NCI-H1436 (cell line): ENCODE measurements at places on chromosomes 4 and X.

DNA sequence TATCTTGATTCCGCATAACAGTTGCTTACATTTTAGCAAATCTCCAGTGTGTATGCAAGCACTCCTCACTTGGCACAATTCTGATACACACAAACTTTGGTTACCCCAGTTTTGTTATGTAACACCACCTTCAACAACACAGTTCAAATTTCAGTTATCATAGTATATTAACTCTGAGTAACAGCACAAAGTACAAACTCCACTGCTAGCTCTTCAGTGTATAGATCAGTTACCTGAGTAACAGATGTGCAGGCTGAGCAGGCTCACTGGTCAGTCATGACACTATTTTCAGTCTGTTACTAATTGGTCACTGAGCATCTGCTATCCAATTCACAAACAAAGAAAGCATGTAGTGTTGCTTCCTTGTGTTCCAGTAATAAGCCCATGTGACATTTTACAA, 55.4 kb downstream of the PKD2 start:
- DNase-seq: no peak

DNA sequence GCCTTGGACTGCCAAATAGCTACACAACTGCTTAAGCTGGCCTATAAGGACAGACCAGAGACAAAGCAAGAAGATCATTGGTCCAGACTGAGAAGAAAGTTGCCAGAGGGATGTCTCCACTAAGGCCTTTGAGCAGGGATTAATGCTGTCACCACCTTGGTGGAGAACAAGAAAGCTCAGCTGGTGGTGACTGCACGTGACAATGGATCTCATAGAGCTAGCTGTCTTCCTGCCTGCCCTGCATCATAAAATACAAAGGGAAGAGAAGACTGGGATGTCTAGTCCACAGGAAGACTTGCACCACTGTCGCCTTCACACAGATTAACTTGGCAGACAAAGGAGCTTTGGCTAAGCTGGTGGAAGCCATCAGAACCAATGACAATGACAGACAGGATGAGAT, 40.5 kb upstream of the FAM120C start:
- DNase-seq: no peak

- no peak for DNase-seq
Measured at GRCh38 chr4:107896158-107896645, 35.1 kb upstream of the CYP2U1 start.

DNA sequence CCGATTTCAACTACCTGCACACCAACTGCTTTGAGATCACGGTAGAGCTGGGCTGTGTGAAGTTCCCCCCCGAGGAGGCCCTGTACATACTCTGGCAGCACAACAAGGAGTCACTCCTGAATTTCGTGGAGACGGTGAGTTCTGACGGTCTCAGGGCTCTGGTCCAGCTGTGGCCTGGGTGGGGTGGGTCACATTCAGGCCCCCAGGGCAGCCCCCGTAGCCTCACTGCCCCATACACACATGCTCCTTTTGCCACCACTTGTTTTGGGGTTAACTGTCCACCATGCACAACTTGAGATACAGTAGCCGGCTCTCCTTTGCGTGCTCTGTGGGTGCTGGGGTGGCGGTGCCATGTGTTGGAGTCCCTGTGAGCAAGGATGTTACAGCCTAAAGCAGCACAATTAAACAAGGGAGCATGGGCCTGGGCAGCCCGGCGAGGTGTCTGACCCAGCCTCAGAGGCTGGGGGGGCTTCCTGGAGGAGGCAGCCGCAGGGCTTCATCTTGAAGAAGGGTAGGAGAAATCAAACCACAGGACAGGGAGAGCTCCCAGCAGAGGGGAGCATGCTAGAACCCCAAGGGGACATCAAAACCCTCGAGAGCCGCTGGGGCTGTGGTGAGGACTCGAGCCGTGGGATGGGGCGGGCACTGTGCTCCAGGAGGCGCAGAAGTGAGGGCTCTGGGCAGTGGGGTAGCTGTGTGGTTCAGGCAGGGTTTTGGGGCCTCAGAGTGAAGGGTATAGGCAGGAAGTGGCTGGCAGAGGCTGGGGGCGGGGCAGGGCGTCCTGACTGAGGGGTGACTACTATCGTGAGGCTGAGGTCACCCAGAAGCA, 22.0 kb downstream of the CPZ start:
- DNase-seq: no peak
